Activated CD4-positive, CD25-positive, alpha-beta regulatory T cell treated with anti-CD3 and anti-CD28 coated beads, Interleukin-2, amount 50 U/mL, for 16 hours (primary cell): ENCODE measurements at places on chromosomes 7 and 10.

- peak; percentile 36 for DNase-seq
Measured at GRCh38 chr10:15169555-15170401, 1.3 kb upstream of the NMT2 start.

GRCh38 chr7:1513657-1514095, 9.5 kb upstream of the INTS1 start:
- DNase-seq, result no peak

DNA sequence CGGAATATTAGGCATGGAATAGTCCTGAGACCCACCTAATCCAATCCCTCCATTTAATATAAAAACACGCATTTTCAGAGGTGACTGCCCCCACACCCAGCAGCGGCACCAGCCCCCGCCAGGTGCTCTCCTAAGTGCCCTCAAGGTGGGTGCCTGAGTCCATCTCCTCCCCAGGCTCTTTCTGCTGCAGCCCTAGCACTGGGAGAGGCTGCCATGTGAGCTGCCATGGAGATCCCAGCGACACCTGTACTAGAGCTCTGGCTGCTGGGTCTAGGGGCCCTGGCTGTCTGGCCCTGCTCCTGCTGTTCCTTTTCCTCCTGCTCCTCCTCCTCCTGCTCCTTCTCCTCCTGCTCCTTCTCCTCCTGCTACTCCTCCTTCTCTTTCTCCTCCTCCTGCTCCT, 191.1 kb upstream of the BMPER start:
- DNase-seq, result no peak

GRCh38 chr7:4109481-4110110, 572.5 kb upstream of the FOXK1 start:
- DNase-seq, result no peak

GRCh38 chr7:147858421-147858820, 732.1 kb upstream of the C7orf33 start:
- DNase-seq, result no peak

GRCh38 chr10:80158598-80159127, 26.1 kb downstream of the PLAC9 start:
- DNase-seq, result no peak

DNA sequence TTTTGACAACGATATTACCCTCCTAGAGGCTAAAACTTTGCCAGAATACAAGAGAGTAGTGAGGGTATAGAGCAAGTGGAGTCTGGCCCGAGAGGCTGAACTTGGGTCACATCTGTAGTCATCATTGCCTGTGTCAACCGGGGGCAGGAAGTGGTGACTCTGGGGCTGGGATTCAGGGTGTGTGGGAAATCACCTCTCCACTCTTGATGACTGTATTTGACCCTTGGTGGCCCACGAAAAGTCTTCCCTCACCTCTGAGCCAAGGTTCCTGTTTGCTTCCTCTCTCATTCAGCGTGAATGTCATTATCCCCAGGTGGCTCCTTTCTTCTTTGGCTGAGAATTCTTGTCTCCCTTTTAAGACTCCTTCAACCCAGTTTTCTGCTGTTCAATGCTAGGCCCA, 240.4 kb downstream of the ABCA13 start:
- no peak for DNase-seq
